Thymus (tissue), 14 donors: ENCODE measurements at places on chromosomes 6 and 20.

GRCh38 chr6:146153040-146153758 lies 124.3 kb downstream of the GRM1 start:
- no peak for DNase-seq

DNA sequence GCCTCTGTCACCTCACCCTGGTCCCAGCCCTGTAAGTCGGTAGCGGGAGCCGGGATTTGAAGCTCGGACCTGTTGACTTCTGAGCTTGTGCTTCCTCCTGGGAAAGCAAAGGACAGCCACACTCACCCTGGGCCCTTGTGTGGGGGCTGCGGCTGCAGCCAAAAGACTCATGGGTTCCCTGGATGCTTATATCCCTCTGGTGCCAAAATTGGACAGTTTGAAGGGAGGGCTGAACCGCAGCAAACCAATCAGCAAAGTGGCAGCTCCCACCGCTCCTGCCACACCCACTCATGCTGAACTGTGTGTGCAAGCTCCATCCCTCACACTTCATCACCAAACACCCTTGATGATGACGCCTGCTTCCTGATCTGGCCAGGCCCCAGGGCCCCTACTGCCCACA lies 3.9 kb upstream of the CCN5 start:
- no peak for DNase-seq

GRCh38 chr20:59630526-59630925 lies 26.2 kb downstream of the PHACTR3 start:
- no peak for DNase-seq

GRCh38 chr6:136901212-136901784 lies 20.8 kb upstream of the SLC35D3 start:
- no peak for DNase-seq

- DNase-seq: no peak
Measured at GRCh38 chr6:148524471-148524882, 181.8 kb downstream of the SASH1 start.

GRCh38 chr20:23446505-23446904 lies 6.2 kb downstream of the CST11 start:
- no peak for DNase-seq

DNA sequence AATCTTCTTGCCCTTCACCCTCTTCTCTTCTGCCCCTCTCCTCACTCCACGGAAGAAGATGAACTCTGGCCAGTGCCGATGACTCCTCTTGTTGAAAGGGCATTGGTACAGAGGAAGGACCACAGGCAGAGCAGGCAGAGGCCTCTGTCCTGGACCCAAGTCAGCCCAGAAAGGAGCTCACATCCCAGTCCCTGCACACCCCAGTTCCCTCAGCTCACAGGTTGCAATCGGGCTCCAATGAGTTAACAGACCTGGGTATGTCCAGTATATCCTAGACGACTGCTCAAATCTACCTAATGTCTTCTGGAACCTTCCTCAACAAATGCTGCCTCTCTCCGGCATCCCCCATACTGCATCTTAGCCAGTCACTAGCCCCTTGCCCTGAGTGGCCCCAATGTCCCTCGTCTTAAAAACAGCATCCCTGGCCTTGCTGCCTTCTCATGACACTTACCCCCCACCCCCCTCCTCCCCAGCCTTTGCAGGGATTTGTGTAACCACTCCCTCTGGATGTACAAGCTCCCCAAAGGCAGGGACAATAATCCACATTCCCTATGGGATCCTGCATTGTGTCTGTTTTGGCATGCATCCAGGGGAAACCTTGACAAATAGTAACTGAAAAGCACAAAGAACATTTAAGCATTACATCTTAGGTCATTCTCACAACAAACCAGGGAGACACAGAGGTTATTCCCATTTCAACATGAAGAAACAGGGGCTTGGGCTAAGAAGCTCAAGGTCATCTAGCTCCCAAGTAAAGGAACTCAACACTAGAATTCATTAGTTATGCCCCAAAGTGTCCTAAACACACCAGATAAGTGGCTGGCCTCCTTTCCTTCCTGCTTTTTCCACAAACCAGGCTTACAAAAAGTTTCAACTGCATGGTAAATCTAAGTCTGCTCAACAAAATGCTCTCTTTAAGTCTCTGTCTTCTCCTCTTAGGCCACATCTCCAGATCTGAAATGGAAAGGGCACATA lies 45.1 kb downstream of the TRERF1 start:
- DNase-seq: no peak

DNA sequence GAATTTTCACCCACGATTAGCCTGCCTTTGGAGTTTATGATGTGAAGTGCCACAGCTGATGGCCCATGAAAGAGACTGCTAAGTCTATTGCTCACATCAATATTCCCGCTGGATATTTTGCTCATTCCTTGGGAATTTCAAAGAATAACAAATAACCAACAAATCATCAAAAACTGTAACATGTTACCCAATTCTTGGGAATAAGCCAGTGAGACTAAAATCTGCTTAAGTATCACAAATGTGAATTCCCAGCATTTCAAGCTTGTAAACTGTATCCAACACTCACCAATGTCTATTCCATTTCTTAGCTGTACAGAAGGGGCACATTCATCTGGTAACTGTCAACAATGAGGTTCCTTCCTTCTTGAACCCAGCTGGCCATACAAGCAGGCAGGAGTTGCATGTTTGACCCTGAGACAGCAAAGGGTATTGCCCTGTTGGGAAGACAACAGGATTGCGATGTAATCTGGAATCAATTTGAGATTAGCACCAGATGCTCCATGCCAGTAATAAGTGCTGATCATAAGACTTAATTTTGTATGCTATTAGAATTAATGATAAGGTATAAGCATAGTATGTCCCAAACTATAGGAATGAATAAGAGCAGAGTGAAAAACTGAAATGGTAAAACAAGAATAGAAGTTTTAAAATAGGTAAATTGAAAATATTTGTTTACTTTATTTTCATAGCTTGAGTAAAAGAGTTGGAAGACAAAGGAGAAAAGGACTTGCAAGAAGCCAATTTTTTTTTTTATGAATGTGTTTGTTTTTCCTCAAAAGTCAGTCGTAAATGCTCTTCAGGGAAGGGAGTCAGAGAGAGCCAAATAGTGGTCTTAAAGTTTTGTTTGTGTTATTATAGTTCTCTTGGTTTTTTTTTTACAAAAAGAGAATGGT lies 58.8 kb downstream of the RSPO3 start:
- no peak for DNase-seq

- no peak for DNase-seq
Measured at GRCh38 chr6:168708984-168709383, 268.0 kb downstream of the SMOC2 start.

- no peak for DNase-seq
Measured at GRCh38 chr6:31474871-31475286, 23.1 kb upstream of the MICB start.

DNA sequence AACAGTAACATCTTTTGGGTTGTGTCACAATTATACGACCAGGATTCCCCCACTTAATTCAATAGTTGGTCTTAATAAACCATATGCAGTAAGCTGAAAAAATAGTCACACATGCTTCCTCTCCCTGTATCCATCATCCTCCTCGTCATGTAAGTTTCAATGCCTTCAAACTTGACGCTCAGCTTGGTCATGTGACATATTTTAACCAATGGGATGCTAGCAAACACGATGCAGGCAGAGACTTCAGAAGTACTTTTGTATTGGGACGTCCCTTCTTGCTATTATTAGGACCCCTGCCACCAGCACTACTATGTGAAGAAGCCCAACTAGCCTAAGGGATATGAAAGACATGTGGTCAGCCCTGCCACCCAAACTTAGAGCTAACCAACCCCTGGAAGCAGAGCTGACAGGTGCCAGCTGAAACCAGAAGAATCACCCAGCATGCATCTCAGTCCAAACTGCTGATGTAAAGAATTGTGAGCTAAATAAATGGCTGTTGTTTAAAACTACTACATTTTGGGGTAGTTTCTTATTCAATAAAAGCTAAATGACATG lies 49.3 kb downstream of the CGA start:
- DNase-seq: no peak

DNA sequence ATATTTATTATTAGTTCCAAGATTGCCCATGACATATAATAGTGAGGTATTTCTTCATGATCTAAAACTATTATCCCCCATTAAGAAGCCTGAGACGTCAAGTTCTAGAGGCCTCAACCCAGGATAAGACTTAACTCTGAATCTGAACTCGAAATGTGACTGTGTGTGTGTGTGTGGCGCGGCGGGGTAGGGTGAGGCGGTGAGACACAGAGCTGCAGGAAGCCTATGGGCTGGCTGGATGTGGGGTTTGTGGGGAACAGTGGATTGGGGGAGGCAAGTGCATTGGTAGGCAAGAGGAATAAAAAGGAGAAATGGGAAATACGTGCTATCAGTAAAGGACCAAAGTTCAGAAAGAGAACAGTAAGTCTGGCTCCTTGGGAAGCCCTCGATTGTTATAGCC lies 66.5 kb upstream of the RNF146 start:
- DNase-seq: no peak

DNA sequence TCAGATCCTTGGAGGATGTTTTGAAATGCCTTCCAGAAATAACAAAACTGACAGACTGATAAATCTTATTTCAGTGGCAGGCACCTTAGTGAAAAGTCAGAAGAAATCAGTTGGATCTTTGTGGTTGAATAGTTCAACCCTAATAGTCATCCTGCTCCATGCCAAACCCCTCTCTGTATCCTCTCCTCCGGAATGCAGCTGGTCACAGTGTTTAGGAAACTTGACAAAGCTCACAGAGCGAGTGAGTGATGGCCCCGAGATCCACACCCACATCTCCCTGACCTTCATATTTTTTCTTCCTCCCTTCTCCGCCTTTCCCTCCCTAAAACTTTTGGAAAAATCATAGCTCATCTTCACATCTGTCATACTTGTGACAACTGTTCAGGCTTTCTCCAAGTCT lies 464.8 kb upstream of the CDH4 start:
- no peak for DNase-seq

DNA sequence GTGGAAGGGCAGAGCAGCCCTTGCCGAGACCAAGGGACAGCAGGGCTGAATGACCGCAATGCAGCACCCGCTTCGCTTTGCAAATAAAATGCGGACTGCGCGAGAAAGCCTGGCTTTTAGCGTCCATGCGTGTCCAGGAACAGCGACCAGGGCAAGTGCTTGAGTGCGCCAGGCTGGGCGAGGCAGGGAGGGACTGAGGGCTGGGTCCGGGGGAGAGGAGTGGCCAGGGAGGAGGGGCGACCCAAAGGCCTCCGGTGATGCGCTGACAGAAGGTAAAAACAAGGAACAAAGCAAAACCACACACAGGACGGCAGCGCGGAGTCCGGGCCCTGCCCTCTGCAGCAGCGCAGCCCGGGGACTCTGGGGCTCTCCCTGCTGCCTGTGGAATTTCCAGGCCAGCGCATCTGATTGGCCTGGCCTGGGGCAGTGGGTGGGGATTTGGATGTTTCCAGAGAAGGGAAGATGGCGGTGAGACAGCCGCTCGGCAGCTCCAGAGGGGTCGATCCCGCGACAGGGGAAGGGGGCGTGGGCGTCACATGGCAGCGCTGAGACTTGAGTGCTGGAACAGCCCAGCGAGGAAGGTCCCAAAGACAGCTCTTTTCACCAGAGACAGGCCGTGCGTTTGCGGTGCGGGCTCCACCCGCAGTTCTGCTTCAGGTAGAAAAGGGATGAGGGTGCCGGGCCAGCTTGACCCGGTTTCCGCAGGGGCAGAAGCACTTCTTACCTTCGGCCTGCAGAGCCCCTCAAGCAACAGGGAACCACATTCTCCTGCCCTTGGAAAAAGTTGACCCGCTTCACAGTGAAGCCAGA lies 51.8 kb downstream of the SSR1 start:
- DNase-seq: no peak

DNA sequence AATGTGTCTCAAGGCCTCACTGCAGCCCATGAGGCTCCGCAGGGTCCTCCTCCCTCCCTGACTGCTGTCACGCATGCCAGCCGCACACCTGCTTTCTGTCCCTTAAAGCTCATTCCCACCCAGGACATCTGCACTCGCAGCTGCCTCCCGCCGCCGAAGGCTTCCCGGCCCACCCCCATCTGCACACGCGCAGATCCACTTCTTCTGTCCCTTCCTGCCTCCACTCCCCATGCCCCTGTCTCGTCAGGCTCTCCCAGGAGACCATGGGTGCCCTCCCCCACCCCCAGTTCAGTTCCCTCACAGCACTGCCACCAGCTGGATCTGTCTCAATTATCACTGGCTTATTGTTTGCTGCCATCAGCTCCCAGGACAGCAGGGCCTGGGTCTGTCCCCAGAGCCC lies 63.0 kb downstream of the RIPOR3 start:
- DNase-seq: no peak

- no peak for DNase-seq
Measured at GRCh38 chr20:2210646-2211552, 84.9 kb upstream of the TGM3 start.

GRCh38 chr6:19804205-19805128 lies 32.7 kb upstream of the ID4 start:
- peak; percentile 66 for DNase-seq

- no peak for DNase-seq
Measured at GRCh38 chr6:150091476-150091875, 22.6 kb upstream of the ULBP3 start.

- no peak for DNase-seq
Measured at GRCh38 chr6:67184405-67184804, 1450.7 kb upstream of the ADGRB3 start.

DNA sequence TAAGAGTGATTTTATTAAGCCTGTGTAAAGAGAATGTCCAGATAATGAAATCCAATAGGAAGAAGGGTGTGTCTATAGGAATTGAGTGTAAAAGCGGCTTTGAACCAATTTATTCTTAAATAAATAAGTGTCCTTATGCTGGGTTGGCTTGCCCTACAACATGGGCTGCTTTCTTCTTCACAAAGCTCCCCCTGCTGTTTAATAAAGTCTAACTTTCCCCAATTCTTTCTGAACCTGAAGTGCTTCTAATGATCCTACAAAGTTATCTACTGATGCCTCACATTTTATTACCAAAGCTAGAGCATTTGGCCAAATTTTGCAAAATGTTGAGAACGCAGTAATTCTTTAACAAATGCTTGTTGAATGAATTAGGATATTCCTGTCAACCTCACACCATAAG lies 36.3 kb upstream of the SIRT5 start:
- DNase-seq: no peak

DNA sequence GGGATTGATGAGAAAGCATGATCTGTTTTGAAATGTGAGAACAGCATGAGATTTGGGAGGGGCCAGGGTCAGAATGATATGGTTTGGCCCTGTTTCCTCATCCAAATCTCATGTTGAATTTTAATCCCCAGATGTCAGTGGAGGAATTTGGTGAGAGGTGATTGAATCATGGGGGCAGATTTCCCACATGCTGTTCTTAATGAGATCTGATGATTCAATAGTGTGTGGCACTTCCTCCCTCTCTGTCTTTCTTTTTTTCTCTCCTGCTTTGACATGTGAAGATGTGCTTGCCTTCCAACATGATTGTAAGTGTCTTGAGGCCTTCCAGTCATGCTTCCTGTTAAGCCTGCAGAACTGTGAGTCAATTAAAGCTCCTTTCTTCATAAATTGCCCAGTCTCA lies 1060.3 kb upstream of the CITED2 start:
- DNase-seq: no peak

GRCh38 chr20:47359530-47360296 lies 3.2 kb upstream of the ZMYND8 start:
- no peak for DNase-seq

DNA sequence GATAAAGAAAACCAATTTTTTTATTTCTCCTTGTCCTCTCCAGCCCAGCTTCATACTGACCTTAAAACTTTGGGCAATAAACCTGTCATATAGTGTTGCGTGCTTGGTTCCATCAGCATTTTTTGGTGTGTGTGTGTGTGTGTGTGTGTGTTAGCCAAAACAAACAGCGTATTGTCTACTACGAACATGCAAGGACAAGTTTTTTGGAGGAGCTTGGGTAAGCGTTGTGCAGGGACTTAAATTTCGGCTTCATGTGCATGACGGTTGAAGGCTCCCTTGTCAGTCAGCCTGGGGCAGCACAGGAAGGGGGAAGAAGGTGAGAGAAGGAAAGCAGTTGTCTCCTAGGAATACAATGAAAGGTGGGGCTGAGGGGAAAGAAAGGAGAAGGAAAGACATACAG lies 62.0 kb upstream of the PAX1 start:
- no peak for DNase-seq
